A172 (cell line): ENCODE measurements at places on chromosomes 13 and 19. TPM values are rescaled to one million over a fixed set of nuclear protein-coding genes. Genes with fewer than 3 reads are reported as not detected.

- no peak for DNase-seq
Measured at GRCh38 chr13:102769679-102770078, 3.9 kb downstream of the TEX30 start.

DNA sequence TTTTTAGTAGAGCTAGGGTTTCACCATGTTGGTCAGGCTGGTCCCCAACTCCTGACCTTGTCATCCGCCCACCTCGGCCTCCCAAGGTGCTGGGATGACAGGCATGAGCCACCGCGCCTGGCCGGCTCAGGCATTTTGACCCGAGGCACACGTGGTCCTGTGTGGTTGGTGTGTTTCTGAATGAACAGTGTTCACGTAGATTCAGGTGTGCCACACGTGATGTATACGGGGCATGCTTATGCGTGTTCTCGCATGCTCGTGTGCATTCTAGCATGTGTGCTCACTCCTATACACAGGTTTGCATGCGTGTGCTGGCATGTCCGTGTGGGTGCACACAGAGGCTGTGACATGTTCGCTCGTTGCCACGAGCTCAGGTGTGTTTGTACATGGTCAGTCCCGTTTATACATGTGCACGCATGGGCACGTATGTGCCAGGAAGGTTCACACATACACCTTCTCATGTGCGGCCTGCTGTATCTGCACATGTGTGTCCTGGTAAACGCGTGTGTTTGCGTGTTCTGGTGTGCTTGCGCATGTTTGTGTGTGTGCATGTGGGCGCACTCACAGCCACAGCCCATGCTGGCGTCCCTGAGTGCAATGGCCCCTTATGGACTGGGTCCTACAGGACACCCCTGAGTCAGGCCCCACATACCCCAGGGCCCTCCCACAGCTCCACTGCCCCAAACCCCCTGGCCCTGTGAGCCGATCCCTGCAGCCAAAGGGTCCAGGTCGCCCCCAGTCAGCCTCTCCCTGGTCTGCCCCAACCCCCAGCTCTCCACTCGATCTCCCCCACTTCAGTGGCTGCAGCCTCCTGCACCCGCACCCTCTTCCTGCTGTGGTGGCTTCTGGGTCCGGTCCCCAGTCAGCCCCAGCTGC lies 20.6 kb upstream of the TCF3 start:
- DNase-seq: no peak

DNA sequence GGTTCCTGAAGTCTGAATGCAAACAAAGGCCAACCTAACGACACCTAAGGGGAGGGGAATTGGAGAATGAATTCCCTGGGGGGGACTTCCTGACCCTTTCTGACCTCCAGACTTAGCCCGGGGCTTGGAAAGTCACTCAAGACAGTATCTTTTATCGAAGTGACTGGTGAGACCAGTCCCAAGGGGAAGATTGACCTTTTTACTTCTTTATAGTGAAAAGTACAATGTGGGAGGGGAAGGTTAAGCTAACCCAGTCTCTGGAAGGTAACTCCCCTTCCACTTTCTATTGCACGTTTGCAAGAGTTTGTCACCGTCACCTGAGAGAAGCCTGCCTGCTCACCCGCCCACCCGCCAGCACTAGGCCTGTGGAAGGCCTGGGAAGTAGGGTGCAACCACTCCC lies 111.9 kb downstream of the EFNB2 start:
- no peak for DNase-seq

Gene FAM216B
- total RNA-seq: not detected in 2 replicates

Gene ZNF414
- 3.4 and 17.7 TPM in 2 replicates for total RNA-seq

Gene CRB3
- not detected in 2 replicates for total RNA-seq

Gene SLITRK5
- total RNA-seq: 0.57 and 0.69 TPM in 2 replicates
